Kasumi-1 (cell line): ENCODE measurements at places on chromosomes 2 and 18.

GRCh38 chr2:143425896-143426295 lies 296.7 kb downstream of the ARHGAP15 start:
- DNase-seq = no peak

DNA sequence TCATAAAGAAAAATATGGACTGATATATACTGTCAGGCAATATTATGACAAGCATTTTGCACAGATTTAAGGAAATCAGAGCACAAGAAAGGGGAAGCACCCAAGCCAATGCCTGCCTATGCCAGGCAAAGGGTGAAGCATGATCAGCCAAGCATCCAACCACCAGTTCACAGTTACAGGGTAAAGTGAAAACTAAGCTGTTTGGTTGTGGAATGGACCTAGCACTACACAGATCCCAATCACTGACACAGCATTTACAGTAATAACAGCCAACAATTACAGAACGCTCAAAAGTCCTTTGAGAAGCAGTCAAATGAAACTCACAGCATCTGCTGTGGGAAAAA lies 90.3 kb downstream of the SP3 start:
- DNase-seq = peak; percentile 54

DNA sequence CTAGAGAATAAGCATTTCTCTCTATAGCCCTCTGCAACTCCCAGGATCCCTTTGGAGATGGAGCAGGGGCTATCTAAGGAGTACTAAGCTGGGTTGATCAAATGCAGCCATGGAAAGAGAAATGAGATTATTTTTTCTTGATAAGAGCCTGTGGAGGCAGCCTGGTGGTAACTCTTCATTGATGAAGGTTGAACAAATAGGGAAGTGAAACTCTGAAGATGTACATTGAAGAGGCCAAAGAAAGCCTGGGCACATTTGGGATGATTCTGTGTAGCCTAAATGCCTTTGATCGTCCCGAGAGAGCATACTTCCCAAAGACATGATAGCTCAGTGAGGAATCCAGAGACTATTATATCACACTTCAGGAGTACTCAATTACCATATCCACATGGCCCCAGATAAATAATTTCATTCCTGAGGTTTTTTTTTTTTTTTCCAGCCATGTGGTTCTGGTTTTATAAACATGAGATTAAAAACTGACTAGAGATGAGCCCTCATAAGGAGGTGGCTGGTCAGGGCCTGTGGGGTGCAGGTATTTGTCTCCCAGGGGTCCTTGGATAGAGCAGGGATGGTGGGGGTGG lies 192.5 kb downstream of the TPGS2 start:
- DNase-seq = no peak

DNA sequence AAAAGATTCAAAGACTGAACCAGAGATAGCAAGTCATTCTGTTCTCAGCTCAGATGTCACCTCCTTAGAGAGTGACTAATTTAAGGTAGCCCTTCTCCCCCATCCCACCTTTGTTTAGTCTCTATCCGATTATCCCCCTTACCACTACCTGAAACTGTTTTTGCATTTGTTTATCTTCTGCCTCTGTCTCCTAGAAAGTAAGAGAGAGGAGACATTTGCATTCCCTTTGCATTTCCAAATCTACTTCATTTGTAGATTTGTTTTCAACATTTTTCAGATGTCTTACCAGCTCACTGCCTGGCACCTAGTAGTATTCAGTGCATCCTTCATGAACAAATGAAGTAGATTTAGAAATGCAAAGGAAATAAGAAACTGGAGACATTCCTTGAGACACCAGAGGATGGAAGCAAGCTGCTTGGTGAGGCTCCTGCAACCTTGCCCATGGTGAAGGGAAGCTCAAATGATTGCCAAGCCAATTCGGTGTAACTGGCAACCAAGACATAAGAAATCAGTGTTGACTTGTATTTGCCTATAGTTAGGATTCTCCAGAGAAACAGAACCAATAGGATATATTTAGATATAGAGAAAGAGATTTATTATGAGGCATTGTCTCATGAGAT lies 385.7 kb downstream of the STK39 start:
- no peak for DNase-seq

DNA sequence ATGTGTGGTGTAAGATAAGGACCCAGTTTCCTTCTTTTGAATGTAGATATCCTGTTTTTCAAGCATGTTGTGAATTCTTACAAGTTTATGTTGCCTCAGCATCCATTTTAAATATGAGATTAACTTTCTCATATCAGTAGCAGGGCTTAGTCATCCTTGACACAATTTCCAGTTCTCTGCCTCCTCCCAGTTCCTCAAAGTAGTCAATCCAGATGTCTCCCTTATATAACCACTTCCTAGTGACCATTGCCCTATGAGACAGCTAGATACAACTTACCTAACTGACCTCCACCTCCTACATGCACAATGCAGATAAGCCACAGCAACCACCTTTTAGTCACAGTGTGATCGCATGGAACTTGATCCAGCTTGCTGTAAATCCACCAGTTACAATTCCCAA lies 269.2 kb upstream of the ZNF521 start:
- no peak for DNase-seq

DNA sequence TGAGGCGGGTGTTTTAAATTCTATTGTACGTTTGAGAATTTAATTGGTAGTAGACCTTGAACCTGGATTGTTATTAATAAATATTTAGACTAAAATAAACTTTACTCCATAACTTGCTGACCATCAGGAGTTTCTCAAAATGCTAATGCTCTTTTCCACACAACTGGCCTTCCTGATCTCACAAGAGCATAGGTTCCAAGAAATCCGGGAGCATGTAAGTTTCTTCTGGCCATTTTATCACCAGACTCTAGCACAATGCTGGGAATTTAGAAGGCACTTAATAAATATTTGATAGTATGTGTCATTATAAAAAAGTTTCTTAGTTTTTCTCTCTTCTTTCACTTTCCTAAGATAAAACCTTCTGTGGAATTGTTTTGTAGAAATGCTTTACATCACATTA lies 2047.1 kb downstream of the SUCLG1 start:
- no peak for DNase-seq

- DNase-seq = peak; percentile 79
These were observed 36.5 kb downstream of the SEMA4F start for GRCh38 chr2:74690571-74690970.
